Muscle of arm (tissue), 14 donors: ENCODE measurements at places on chromosomes 1 and 21.
A peak's percentile ranks its signal among the peaks of the same experiment; 100 is the strongest.

DNA sequence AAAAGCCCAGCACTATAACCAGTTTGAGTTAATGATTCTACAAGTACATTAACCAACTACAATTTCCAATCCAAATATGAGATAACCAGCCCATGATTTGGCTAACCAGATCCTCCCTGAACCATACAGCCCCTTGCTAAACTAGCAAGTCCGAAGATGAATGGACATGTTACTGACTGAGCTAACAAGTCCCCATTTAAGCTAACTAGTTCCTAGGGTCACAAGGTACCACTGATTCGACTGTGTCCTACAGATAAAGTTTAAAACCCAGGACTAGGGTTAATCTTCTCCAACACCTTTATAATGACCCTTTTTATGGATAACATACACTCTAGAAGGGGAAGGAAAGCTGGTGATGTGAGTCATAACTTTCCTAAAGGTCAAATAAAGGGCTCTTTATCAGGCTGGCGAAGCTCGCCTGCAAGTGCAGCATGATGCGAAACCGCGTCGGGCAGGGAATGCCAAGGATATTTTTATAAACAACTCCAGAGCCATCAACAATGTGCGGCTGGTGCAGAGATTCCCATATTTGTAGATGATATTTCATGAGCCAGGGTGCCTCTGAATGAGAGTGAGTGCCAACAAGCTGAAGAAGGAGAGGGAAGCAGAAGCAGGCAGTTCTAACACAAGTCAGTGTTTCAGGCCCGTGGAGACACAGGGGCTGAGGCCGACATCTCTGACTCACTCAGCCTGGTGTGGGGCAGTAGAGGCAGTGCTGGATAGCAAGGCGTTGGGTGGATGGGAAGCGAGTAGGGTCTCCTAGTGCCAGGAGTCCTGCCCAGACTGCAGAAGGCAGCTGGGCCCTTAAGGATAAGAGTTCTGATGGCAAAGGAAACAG is 75.6 kb upstream of the ROR1 start:
- DNase-seq = no peak

DNA sequence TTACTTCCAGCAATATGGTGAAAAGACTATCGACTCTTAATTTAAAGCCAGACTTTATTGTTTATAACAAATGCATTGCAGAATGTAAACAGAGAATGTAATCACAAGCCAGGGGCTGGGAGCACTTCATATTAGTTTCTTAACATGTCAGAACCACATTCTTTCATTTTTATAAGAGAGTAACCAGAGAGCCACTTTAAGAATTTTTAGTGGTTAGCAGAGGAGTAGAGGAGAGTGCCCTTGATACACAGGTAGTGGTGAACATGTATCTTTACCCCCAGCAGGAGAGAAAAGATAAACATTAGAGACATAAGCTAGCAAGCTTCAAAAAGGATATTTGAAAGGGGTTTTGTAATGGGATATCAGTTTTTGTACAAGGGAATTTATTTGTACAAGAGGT is 11.1 kb downstream of the AMY2B start:
- no peak for DNase-seq

DNA sequence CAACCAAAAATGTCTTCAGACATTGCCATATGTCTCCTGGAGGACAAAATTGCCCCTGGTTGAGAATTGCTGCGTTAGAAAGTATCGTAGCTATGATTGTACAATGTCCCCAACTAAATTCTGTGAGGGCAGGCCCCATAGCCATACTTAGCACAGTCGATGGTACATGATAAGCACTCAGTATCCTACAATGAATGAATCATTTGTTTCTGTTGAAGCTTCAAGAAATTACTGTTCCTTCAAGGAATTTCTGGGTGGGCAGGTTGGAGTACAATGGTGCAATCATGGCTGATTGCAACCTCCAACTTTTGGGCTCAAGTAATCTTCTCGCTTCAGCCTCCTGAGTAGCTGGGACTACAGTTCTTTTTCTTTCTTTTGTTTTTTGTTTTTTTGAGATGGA is 4.7 kb downstream of the CAP1 start:
- DNase-seq = no peak

- no peak for DNase-seq
Measured at GRCh38 chr1:172537366-172537765, 4.4 kb downstream of the SUCO start.

GRCh38 chr1:94543893-94544635 is 2.5 kb upstream of the F3 start:
- DNase-seq = no peak

DNA sequence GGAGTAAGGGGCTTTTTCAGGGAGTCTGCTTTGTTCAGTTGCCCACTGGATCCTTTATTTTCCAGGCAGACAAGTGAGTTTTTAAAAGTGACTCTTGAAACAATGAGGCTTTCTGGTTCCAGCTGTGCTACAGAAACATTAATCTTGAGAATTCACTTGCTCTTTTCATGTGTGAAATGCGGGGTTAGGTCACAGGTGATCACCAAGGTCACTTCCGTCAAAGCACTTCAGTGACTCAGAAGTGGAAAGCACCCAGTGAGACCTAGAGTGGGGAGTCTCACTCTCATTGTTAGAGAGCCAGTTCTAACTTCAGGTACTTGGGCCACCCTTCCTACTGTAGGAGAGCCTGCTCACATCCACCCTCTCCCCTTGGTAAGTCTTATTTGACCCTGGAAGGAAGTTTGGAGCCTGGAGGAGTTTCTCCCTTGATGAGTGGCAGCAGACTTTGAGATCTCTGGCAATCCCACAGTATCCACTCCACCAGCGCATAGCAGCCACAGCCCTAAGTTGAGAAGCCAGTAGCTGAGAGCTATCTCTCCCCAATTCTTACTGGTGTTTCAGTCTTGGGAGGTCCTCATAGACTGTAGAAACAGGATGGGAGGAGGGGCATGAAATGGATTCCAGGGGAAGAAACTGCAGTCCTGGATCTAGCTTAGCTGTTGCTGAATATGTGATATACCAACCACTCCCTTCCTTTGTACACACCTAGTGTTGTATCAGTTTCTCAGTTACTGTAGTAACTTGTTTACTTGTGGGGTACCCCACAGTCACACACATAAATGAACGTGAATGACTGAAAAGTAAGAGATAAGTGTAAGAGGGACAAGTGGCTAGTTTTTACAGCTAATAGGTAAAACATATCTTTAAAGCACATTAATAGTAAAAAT is 3.1 kb downstream of the TACSTD2 start:
- no peak for DNase-seq

DNA sequence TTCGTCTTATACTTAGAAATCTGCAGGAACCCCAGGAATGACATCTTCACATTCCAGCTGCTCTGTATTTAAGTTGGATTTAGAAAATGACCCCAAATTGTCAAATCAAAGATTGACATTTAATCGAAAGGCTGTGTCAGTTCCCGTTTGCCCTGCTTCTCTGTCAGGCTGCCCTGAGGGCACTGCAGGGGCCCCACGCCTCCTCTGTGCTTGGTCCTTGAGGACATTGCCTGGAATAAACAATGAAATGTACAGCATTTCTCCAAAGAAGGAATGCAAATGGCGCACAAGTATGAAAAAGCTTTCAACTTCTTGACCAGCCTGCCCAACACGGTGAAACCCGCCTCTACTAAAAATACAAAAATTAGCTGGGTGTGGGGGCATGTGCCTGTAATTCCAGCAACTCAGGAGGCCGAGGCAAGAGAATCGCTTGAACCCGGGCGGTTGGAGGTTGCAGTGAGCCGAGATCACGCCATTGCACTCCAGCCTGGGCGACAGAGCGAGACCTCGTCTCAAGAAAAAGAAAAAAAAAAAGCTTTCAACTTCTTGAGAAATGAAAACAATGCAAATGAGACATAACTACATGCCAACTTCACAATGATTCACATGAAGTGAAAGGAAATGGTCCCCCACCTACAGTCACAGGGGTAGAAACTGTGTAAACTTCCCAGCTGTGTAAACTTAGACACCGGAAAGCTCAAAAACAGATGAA is 3.0 kb downstream of the TMPRSS3 start:
- no peak for DNase-seq

- DNase-seq = no peak
Measured at GRCh38 chr1:27656157-27656893, 15.7 kb downstream of the IFI6 start.

- no peak for DNase-seq
Measured at GRCh38 chr21:45322960-45323461, 35.3 kb upstream of the POFUT2 start.

DNA sequence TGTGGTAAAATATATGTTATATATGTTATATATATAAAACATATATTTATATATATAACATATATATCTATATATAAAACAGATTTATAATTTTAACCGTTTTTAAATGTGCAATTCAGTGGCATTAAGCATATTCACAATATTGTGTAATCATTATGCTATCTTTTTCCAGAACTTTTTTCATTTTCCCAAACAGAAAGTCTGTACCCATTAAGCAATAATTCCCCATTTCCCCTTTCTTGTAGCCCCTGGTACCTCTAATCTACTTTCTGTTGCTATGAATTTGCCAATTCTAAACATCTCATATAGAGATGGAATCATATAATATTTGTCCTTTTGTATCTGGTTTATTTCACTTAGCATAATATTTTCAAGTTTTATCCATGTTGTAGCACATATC is 10.7 kb upstream of the ARHGEF11 start:
- no peak for DNase-seq

DNA sequence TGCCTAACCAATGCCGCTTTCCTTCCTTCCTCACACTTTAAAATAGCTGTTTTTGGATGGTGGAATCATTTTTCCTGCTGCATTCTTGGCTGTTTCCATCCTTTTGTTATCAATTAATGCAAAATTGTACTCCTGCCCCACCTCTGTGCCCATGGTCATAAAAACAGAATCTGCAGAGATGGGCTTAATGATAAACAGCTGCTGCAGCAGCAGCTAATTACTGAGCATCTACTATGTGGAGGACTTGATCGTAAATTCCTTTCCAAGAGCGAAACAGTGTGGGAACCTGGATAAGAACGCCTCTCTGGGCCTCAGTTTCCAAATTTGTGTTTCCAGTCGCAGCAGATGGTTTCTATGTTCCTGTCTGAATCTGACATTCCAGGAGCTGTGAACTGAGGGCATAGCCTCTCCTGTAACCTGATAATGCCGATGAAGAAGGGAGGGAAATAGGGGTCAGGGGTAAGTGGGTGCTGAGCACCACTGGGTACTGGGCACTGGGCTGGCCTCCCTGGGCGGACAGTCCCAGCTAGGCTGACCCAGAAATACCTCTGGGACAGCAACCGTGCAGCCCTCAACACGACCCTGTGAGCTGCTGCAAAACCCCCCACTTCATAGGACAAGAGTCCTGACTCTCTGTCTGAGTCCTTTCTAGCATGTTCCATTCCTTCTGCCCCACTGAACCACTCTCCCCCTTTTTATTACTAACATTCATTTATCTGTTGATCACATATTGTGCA is 121.7 kb downstream of the DMRTB1 start:
- DNase-seq = no peak

DNA sequence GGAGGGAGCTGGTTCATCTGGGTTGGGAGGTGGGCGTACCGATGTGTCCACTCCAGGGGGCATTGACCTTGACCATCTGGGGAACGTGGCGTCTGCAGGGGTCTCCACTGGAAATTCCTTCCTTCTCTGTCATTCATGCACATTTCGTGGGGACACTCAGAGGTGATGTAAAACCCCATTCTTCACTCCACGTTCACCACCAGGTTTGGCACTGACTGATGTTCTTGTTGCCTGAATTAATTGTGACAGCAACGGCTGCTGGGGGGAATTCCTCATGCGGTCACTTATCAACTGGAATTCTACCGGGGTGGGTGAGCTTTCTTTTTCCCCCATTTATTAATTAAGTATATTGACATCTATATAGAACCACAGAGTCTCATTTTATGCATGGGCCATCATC is 18.1 kb upstream of the POFUT2 start:
- DNase-seq = no peak

DNA sequence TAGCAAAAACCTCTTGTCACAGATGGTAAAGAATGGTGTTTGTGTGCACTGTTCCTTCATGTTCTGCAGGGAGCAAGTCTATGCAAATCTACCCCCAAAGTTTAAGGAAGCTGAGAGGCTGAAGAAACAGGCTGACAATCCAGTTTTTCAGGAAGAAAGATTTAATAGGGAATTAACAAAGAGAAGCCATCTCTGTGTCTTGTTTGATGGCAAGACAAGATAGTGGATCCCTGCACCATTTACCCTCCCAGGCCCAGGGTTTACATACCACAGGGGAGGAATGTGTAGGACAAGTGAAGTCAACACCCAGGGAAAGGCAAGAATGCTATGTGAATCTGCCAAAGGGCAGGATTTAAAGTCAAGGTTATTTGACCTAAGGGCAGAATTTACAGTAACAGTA is 48.1 kb upstream of the FNBP1L start:
- DNase-seq = no peak

- DNase-seq = no peak
Measured at GRCh38 chr1:210236386-210236839, 3.8 kb downstream of the SERTAD4 start.

DNA sequence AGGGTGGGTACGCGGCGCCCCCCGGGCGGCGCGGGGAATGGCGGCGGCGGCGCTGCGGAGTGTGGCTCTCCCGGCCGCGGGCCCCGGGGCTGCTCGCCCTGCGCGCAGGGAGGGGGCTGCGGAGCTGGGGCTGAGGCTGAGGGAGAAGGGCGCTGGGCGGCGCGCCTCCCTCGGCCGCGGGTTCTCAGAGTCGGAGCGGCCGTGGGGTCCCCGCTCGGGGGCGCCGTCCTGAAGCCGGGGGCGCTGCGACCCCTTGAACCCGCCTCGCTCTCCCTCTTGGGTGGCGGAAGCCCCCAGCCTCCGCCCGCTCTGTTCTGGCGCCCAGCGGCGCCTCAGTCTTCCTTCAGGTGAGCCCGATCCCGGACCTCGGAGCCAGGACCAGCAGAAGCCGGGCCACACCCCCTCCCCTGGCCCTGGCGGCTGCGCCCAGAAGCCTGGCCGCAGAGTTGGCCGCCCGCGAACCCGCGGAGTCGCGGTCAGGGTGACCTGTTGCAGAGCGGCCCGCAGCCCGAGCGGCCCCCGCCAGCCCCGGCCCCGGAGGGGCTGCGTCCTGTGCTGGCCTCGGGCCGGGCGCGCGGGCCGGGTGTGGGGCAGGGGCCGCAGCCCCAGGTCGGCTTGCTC is 532 bp downstream of the RALGPS2 start:
- peak; percentile 22 for DNase-seq

DNA sequence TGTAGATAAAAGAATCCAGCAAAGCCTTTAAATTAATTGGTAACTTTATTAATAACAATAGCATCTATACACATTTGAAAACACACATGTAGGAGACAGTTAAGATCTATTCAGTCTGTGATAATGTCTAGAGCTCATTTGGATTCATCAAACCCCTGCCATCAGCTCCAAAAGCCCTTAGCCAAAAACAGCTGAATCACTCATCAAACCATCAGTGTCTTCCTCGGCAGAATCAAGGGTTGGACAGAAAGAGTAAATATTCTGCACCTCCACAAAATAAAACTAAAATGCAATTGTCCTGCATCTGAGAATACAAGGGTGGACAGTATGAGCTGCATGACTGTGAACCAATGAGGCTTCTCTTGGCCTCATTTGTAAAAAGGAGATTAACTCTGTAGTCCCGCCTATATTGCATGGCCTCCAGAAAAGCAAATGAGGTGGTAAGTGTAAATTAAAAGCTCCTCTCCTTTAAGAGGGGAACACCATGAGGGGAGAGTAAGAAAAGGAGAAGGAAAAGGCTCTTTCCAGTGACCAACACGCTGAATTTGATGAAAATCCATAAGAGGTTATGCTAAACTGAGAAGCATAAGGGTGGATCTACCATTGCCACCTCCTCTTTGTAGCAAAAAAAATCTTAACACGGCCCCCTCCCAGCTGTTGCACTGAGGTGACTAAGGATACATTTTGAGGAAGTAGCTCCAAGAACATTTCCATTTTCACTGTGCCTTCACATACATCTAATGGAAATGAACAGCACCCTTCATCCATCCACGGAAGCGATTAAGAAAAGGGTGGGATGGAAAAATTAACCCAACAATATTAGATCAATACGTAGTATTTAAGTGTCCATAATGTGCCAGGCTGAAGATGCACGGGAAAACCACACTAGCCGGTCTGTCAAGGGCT is 14.7 kb upstream of the BOLA1 start:
- peak; percentile 47 for DNase-seq
